ENCODE measurements at places on chromosomes 12 and 14.

GRCh38 chr14:59362513-59362912, 102.7 kb downstream of the GPR135 start:
- no peak for DNase-seq

GRCh38 chr14:101511620-101512375, 49.5 kb upstream of the DIO3 start:
- no peak for DNase-seq

DNA sequence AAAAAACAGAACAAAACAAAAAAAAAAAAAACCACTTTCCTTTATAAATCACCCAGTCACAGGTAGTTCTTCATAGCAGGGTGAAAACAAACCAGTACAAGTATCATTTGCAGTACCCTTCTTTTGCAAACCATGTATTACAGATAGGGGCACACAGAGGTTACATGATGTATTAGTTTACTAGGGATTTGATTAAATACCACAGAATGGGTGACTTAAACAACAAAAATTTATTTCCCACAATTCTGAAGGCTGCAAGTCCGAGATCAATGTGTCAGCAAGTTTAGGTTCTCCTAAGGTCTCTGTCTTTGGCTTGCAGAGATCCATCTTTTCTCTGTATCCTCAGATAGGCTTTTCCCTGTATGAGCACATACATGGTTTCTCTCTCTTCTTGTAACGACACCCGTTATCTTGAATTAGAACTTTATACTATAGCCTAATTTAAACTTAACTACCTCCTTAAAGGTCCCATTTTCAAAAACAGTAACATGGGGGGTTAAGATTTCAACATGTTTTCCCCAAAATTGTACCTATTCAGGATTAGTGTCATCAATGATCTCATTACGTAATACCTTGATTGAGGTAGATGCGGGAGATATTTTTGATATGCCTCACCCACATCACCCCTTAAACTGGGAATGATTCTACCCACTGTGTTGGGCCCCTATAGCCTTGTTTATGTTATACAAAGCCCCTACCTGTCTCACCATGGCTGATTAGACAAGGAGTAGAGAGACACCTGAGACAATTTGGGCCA, 3.5 kb upstream of the CEP128 start:
- DNase-seq = no peak

DNA sequence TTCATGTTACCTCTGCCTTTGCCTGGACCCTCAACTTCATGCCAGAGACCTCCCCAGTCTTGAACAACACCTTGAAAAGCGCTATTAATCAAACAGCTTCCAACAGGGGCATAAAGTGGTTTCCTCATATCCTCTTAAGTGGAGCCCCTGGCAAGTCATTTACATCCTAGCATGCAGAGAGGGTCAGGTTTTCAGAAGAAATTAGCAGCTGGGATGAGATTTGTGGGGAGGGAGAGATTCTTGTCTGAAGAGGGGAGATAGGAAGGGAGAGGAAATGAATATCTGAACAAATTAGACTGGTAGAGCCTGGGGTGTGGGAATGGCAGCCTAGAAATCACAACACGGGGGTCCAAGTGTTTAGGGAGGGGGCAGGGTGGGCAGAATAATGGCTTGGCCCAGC, 45.6 kb downstream of the CALM1 start:
- no peak for DNase-seq

GRCh38 chr12:24487606-24488005, 461.3 kb downstream of the BCAT1 start:
- DNase-seq = no peak
